Stimulated activated CD8-positive, alpha-beta memory T cell treated with anti-CD3 and anti-CD28 coated beads, Interleukin-2, amount 100 ng/mL, for 1 hour (primary cell): ENCODE measurements at places on chromosomes 11 and 22.

DNA sequence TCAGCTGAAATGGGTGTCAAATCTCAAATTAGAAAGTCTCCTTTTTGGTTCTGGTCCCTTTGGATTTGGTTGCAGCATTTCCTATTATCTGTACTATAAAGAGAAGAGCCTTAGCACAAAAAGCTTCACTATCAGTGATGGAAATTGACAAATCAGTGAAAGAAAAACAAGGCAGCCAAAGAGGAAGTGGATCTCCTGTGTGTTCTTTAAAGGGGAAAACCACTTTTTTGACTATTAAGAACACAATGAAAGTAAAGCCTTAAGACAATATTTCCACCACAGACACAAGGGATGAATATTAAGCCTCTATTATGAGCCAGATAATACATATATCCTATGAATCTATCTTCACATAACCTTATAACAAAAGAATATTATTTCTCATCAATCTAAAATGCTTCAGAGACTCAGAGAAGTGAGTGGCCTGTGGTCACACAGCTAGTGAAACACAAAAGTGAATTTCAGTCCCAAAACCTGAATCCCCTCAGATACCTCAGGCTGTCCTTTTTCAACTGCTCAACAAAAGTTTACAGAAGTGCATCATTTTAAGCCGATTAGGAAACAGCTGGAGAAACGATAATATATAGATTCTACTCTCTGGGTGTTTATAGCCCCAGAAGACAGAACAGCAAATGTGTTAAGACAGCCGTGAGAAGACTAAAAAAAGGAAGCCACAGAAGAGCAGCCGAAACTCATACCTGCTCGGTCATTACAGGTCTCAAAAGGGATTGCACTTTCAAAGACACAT is 24.4 kb upstream of the FSHB start:
- no peak for DNase-seq

- no peak for DNase-seq
Observed at GRCh38 chr11:3130269-3131071, 34.6 kb downstream of the OSBPL5 start.

- no peak for DNase-seq
Observed at GRCh38 chr11:103893371-103893770, 143.1 kb upstream of the DDI1 start.

DNA sequence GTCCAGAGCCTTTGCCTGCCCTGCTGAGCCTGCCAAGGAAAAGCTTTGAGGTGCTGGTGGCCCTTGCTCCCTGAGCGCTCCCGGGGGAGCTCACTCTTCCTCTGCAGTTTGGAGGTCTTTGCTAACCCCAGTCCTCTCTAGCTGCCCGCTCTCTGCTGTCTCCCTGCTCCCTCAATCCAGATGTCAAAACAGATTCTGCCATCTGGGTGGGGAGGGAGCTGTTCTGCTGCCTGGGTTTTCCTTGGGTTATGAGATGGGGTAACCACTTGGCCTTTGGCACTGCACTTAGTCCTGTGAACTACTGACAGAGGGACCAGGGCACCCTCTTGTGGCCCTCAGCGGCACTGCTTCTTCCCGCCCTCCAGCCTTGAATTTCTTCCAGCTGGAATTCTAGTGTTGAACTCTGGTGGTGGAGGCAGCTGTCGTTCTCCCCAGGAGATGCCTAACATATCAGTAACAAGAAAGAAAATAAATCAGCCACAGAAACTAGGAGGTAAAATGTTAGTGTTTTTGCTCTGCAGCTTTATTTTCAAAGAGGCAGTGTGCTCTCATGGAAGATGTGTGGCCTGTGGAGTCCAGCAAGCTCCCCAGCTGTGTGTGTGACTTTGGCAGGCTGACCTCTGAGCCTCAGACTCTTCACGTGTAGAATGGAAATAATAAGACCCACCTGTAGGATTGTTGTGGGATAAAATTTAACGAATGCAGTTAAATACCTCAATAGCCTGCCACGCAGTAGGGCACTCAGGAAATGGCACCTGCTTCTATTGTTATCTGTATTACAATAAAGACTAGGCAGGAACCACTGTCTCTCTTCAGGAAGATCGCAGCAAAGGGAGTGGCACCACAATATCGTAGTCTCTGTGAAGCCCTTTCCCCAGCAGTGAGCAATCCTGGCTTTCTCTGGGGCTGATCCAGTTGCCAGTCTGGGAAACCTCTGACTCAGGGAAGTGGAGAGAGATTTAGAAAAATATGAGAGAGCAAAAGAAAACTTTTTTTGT is 23.4 kb downstream of the ARFGAP2 start:
- DNase-seq: no peak

DNA sequence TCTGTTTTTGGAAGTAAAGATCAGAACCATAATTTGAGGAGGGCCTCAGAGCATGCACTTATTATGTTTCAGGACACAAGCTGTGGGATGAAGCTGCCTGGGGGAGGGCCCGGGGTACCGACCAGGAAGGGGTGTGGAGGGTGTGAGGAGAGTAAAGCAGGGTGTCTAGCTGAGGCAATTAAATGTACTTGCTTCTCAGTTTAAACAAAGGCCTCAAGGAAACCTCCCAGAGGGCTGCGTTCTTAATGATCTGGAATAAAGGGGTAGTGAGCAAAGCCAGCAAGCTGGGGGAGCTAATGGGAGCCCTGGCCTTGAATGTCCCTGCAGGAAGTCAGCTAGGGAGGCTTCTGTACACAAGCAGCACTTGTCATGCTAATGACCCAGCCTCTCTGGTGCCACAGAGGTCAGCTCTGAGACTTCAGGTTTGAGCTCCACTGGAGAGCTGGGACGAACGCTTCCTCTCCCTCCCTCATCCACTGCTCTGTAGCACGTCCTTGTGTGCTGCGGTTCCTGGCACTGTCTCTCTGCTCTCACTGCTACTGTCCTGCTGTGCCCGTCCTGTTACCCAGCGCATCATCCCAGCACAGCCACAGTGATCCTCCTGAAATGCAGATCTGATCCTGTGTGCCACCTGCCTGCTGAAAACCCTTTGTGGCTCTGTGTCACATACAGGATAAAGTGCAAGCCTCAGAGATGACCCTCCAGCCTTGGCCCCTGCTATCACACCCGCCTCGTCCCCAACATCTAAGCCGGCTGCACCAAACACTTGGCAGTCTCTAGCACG is 159.7 kb downstream of the DBX1 start:
- no peak for DNase-seq

- DNase-seq: no peak
Observed at GRCh38 chr22:36323182-36323854, 64.4 kb downstream of the MYH9 start.

DNA sequence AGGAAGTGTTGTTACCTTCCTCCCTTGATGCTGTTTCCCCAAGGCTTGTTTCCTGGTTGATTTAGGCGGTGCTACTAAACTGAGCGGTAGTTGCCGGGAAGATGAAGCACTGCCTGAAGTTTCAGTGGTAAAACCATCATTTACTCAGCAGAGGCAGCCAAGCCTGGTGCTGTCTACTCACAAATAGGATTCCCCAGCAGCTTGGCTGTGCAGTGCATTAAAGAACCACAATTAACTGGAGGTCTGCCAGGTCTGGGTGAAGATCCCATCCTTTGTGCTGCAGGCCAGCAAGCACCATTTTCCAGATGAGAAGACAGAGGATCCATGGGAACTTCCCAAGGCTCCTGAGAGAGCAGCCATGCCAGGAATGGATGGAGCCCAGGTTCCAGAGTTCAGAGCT is 231.9 kb upstream of the E2F8 start:
- DNase-seq: no peak

GRCh38 chr11:105912666-105913065 is 109.4 kb downstream of the MSANTD4 start:
- no peak for DNase-seq

- no peak for DNase-seq
Observed at GRCh38 chr11:82865841-82866240, 34.4 kb downstream of the PRCP start.

DNA sequence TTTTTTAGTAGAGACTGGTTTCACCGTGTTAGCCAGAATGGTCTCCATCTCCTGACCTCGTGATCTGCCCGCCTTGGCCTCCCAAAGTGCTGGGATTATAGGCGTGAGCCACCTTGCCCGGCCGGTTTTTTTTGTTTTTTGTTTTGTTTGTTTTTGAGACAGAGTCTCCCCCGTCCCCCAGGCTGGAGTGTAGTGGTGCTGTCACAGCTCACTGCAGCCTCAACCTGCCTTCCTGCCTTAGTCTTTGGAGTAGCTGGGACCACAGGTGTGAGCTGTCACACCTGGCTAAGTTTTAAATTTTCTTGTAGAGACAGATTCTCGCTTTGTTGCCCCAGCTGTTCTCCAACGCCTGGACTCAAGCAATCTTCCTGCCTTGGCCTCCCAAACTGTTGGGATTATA is 3.2 kb downstream of the PPIL2 start:
- DNase-seq: no peak

GRCh38 chr11:105227363-105227762 is 87.8 kb upstream of the CARD18 start:
- DNase-seq: no peak

GRCh38 chr11:73538381-73538872 is 59.5 kb downstream of the FAM168A start:
- DNase-seq: no peak

GRCh38 chr11:61917334-61918109 is at the start of gene RAB3IL1:
TSS of gene RAB3IL1 (minus strand) at chr11:61917566. CDS start at chr11:61917367, 199 bp downstream.
- DNase-seq: no peak

- DNase-seq: no peak
Observed at GRCh38 chr11:67317888-67318555, 14.7 kb downstream of the SSH3 start.

DNA sequence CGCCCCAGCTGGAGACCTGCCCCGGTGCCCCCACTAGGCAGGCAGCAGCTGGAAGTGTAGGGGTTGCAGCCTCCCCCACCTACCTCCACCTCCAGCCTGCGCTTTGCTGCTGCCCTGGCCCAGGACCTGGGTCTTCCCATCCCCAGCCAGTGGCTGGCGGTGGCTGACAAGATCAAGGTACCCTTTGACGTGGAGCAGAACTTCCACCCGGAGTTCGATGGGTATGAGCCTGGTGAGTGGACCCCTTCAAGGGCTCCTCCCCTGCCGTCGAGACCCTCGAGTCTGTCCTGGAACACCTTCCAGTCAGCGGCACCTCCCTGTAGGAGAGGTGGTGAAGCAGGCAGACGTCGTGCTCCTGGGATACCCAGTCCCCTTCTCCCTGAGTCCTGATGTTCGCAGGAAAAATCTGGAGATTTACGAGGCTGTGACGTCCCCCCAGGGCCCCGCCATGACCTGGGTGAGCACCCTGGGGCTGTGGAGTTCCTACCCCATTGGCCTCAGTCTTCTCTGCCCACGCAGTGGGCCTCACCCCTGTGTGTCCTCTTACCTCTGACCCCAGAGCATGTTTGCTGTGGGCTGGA is 4.4 kb downstream of the PGGHG start:
- DNase-seq: no peak

DNA sequence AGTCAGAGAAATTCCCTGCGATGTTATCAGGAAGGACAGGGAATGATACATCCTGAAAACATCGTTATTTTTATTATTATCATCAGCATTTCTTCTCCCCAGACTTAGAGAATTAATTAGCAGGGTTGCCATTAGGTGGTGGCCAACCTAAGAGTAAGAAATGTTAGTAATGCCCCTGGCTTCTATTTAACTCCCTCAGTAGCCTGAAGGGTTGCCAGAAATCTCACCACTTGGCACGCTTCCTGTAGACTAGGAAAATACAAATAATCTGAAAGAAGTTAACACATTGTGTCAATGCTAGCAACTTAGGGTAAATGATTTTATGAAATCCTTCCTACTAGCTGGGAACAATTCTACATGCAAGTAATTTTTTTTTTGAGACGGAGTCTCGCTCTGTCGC is 45.5 kb downstream of the ENDOD1 start:
- no peak for DNase-seq

GRCh38 chr11:83680321-83680720 is 394.2 kb upstream of the CCDC90B start:
- DNase-seq: no peak
